Glomerular endothelial cell (primary cell): ENCODE measurements at places on chromosomes 12 and 14.

GRCh38 chr12:102407776-102408486 lies 72.4 kb downstream of the IGF1 start:
- DNase-seq, result no peak

- no peak for DNase-seq
Measured at GRCh38 chr12:1305791-1306500, 288.4 kb downstream of the FBXL14 start.

DNA sequence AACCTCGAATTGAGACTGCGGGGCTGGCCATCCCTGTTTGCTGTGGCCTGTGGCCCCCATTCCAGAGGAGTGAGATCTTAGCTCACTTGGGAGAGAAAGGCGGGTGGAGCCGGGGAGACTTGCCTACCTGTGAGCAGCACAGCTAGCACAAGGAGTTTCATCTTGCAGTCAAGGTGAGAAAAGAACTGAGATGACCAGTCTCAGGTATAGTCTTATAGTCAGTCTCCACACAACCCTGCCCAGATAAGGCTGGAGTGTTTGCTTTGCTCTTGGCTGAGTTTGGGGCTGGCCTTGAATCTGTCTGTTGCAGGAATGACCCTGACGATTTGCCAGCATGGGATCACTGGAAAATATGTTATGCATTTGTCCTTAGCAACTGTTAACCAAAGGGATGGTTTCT lies at the start of gene PLA2G1B:
Gene PLA2G1B (minus strand): TSS at position 187 of the 400 bp plus-strand sequence. CDS start 26 bp downstream, at position 161.
- no peak for DNase-seq

- DNase-seq, result no peak
Measured at GRCh38 chr12:105462831-105463230, 132.3 kb downstream of the C12orf75 start.

GRCh38 chr12:5017638-5018348 lies 25.9 kb upstream of the KCNA5 start:
- no peak for DNase-seq

GRCh38 chr14:99177046-99177655 lies 94.8 kb downstream of the BCL11B start:
- DNase-seq, result no peak

GRCh38 chr12:113058553-113058952 lies 2.0 kb downstream of the DTX1 start:
- no peak for DNase-seq

GRCh38 chr12:75322464-75322863 lies 7.7 kb downstream of the CAPS2 start:
- DNase-seq, result no peak

GRCh38 chr14:103667671-103668070 lies 38.7 kb downstream of the KLC1 start:
- no peak for DNase-seq

DNA sequence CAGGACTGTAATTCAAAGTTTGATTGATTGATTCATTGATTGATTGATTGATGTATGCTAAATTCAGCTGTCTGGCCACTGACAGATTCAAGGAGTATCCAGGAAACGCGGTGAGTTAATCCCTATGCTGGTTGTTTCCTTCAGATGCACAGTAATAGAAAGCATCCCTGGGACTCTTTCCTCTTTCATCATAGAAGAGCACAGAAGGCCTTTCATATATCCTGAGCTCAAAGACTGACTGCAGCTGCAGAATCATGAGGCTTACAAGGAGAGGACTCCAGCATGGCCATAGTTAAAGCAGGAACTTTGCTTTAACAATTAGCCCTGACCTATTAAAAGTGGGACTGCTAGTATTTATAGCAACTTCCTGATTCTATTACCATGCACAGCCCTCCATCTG lies 187.7 kb upstream of the TMTC1 start:
- no peak for DNase-seq

- DNase-seq, result no peak
Measured at GRCh38 chr14:51626185-51626584, 25.5 kb upstream of the FRMD6 start.
